ENCODE measurements at places on chromosomes 7 and 10.

DNA sequence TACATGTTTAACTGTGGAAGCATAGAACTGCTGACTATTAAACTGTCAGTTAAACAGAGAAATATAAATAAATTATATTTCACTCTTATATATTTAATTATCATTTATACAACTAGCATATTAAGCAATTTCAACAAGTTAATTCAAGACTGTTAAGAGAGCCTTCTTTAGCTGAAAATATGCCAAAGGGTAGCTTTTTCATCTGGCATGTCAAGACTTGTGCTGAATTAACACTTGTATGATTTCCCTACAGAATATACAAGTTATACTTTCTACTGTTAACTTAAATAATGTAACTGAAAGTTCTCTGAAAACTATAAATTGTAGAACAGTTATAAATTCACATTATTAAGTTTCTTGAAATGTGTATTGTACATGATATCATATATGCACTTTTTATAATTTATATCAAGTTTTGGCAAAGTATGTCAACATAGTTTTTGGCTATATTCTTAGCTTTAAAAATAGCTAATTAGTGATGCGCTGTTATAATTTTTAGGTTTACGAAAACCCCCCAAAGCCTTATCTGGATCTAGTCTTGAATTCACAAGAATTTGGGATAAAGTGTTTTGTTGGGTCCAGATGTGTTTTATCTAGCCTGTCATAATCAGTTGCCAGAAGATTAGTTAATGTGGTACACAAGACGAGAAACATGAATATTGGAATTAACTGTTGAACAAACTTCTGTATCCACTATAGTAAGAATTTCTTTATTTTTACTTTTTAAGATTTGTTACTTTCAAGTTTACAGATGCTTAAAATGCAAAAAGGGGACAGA, 231.1 kb upstream of the FOXP2 start:
- DNase-seq: no peak

DNA sequence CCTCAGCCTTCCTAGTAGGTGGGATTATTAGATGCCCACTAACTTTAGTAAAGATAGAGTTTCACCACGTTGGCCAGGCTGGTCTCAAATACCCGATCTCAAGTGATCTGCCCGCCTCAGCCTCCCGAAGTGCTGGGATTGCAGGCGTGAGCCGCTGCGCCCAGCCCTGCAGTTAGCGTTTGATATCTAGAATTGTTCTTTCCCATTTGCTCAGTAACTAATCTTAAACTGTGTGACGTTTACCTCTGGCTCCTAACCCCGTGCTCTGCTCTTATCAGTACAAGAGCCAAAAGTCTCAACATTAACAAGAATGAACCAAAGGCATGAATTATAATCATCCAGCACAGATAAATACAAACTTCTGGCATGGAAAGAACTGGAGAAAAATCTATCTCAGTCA, 47.4 kb downstream of the IGF2BP3 start:
- no peak for DNase-seq

DNA sequence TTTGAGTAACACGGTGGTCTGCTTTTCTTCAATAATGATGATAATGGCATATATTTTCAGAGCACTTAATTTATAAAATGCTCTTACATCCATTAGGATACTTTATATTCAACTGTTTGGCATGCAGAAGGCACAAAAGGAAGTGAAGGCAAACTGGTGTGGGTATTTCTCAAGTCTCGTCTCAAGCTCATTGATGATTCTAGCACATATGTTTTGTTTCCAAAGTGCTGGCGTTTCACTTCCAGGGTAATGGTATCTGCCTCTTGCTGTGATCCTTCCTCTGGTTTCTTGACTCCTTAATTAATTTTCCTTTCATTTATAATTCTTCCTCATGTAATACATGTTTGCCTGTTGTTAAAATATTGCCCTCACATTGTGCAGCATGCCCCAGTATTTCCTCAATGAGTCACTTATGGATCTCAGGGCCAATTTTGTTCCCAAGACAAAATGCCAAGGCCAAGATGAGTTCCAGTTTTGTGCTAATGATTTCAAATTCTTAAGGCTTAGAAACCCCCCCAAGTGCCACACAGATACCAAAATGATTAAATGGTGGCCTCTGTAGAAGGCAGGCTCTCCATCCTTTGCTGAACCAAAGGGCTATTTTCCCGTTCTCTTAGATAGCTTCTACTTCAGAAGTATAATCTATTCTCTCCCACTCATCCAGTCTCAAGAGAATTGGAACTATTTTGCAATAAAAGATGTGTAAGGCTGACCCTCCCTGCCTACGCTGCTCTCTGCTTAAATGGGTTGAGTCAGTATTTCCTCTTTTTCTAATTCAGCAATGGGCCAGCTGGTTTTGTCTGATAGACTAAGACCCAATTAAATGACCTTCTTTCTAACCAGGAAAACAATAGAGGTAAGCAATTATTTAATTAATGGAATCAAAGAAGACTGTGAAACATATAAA, 171.2 kb downstream of the ZNF365 start:
- no peak for DNase-seq

GRCh38 chr7:127629268-127629854, 11.4 kb upstream of the PAX4 start:
- no peak for DNase-seq

- no peak for DNase-seq
Measured at GRCh38 chr10:13765641-13766341, 179.0 kb downstream of the PRPF18 start.

- no peak for DNase-seq
Measured at GRCh38 chr10:11748866-11749265, 6.7 kb downstream of the ECHDC3 start.

- no peak for DNase-seq
Measured at GRCh38 chr7:45413419-45413818, 160.7 kb upstream of the ADCY1 start.

- no peak for DNase-seq
Measured at GRCh38 chr10:112184052-112184371, 447 bp upstream of the GPAM start.
